ENCODE measurements at places on chromosomes 13 and 19. TPM values are rescaled to one million over a fixed set of nuclear protein-coding genes. Genes with fewer than 3 reads are reported as not detected.

OVOL3 gene
- polyA plus RNA-seq = not detected

FOXO1 gene
- polyA plus RNA-seq = 16.7 TPM

DNA sequence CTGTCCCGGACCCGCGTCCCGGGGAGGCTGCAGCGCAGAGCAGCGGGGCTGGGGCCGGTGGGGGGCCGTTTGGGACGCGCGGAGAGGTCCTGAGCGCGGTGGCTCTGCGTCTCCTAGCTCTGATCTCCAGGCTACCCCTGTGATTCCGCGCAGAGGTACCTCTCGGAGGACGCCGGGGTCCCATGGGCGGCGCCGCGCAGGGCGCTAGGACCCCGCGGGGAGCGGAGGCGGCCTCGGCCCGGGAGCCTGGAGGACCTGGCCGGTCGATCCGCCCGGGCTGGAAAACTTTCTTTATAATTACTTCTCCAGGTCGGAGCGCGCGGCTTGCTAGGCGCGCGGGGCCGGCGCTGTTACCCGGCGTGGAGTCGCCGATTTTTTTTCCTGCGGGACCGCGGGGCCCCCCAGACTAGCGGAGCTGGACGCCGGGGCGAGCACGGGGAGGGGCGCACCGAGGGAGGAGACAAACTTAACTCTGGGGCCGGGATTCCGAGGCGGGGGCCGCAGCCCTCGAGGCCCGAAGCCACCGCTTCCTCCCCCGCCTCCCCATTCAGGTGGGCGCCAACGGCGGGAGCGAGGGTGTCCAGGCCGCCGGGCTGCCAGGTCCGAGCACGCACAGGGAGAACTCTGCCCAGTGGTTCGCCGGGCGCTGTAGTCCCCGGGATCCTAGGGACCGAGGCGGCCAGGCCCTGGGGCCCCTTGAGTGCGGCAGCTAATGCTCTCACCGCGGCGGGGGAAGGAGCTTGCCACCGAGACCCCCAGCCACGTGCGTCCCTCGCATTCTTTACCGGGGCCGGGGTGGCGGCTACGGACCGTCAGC lies 848 bp upstream of the CEBPA start:
- no peak for DNase-seq

DNA sequence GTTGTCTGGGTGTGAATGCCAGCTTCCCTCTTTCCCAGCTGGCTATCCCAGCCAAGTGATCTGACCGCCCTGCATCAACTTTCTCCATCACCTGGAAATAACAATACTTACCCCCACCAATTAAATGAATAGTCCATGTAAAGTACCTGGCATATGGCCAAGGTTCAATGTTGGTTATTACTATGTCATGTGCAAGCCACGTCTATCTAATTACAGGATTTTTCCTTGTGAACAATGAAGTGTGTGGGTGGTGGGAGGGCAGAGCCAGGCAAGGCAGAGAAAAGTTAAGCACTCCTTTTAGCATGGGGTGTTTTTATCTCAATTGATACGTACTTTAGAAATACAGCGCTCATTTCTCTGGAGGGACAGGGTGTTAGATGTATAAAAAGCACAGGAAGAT lies 121.1 kb downstream of the NHLRC3 start:
- DNase-seq = no peak

DNA sequence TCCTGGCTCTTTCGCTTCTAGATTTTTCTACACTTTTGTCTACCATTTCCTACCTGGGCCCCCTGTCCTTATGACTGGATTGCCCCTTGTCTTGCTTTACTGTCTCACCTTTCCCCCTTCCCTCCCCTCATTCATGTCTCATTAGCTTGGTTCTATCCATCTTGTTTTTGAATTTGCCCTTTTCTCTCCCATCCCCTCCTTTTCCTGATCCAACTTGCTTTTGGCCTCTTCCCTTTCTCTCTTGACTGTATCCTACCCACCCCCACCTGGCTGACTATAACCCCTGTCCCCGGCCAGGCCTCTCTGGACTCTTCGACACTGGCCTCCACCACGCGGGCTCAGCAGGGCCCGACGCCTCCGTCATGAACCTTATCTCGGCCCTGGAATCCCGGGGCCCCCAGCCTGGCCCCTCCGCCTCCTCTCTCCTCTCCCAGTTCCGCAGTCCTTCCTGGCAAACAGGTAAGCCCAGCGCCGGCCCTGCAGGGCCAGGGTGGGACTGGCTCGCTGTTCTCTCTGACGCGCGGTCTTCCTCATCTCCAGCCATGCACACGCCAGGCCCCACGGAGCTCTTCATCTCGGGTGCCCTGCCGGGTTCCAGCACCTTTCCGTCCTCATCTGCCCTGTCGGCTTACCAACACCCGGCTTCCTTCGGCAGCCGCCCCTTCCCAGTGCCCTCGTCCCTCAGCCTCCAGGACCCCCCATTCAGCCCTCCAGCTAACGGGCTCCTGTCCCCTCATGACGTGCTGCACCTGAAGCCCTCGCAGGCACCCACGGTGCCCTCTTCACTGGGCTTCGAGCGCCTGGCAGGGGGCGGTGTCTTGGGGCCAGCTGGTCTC lies 3.4 kb downstream of the PRR12 start:
- DNase-seq = no peak

GRCh38 chr13:69180034-69180433 lies 927.6 kb upstream of the ATXN8OS start:
- no peak for DNase-seq

DNA sequence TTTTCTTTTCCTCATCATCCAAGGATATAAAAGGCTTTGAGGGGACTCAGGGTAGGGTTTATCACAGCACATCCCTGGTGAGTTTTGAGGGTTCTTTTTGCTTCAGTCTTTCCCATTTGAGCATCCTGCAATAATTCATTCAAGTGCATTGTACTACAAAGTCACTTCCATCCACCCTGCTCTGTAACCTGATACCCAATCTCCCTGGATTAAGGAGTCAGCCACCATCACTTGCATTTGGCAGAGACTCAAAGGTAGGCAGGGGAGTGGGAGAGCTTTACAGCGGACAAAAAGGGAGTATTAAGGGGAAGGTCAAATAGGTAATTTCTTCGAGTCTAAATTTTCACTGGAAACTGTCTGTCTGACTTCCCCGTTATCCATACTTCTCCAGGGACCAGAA lies 216.1 kb upstream of the TMTC4 start:
- no peak for DNase-seq

DNA sequence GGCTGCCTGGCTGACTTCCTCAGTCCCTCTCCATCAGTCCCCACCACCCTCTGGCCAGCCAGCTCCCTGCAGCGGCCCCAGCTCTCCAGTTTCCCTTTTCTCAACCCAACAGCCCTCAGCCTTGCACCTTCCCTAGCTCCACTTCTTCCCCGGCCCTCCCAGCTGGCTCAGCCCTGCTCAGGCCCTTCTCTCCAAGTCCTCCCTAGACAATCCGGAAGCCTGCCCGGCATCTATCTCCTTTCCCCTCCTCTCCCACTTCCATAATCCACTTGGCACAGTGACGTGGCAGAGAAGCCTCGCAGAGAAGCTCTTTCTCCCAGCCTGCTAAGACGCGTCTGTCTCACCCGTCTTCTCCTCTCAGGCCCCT lies 1.1 kb downstream of the UBXN6 start:
- no peak for DNase-seq

DNA sequence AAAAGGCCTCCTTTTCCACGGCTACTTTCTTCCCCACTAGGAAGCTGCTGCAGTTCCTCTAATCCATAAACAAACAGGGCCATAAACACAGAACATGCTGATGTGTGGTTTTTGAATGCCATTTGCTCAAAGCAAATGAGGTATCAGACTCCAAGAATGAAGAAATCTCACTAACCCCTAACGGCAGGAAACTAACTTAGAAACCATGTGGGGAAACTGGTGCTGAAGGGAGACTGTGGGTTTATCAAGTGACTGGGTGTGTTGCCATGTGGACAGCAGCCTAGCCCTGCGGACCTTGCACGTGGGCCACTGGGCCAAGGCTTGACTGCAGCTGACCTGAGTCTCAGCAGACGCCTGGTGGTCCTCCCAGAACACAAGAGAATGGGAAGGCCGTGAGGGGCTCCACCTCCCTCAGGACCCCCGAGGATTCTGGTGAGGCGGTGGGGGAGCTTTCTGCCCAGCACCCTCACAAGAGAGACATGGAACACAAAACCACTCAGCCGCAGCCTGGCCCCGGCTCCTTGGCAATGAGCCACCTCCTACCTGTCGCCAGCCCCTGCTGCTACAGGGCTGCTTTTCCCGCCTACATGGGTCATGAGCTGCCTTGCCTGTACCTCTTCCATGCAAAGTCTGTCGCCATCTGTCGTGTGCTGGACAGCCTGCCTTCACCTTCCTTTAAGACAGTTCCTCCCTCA lies 10.6 kb downstream of the SLC15A1 start:
- no peak for DNase-seq

DNA sequence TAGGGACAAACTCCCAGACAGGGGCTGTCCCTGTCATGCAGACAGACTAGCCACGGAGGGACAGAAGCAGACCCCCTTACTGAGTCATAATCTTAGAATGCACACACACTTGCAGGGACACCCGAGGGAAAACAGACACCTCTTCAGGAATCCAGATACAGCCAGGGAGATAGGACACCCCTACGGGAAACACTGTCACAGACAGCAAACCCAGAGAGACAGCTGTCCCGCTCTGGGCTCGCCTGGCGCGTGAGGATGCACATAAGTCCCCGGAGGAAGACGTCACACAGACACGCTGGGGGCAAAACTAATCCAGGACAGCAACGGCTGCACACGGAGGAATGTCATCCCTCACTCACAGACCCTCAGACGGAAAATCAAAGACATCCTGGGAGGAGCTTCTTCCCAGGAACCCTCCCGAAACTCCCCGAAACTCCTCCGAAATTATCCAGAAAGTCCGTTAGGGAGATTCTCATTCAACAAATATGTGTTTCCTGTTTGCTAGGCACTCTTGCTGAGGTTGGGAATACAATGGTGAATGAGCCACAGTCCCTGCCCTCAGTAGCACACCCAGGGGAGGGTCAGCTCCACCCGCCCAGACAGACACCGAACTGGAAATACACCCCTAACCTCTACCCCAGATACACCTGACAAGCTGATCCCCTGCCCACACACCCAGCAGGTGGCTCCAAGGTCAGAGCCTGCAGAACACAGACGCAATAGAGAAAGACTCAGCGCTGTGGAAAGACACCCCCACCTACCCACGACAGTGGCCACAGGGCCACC lies 15.2 kb upstream of the TOMM40 start:
- DNase-seq = no peak

- no peak for DNase-seq
Observed at GRCh38 chr19:1841209-1841924, 6.9 kb downstream of the REXO1 start.

DNA sequence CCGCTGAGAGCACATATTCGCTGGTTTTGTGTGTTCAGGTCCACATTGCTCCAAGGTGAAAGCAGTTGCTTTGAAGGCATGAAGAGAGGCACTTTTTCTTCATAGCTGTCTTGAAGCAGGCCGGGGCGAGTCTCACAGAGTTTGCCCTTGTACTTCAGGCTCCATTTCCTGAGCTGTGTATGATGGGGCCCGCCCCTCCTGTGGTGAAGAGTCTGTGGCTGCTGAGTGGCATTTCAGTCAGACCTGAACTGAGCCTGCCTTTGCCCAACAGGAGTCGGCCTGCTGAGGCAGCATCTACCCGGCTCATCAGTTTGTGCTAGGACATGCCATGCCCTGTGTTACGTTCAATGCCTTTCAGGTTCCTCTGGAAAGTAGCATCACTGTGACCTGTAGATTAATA lies 44.4 kb upstream of the C1QTNF9 start:
- no peak for DNase-seq

DNA sequence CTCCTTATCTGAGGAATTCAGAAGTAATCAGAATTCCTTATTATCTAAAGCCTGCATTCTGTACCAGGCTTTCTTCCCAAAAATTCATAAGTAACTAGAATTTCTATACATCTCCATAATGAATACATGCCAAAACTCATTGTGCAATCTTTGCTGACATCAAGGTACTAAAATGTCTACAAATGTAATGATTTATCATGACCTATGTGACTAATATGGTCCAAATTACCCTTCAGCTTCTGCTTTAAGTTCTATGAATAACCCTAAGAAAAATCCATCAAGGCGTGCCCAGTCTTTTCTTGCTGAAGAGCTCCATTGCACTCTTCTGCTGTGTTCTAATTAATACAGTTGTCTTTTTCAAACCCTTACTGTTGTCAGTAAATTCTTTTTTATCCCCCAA lies 58.5 kb upstream of the SLITRK1 start:
- DNase-seq = no peak

- no peak for DNase-seq
Observed at GRCh38 chr19:46514589-46515289, 19.1 kb upstream of the PNMA8B start.

GRCh38 chr19:6498294-6499036 lies 3.6 kb downstream of the TUBB4A start:
- no peak for DNase-seq

DNA sequence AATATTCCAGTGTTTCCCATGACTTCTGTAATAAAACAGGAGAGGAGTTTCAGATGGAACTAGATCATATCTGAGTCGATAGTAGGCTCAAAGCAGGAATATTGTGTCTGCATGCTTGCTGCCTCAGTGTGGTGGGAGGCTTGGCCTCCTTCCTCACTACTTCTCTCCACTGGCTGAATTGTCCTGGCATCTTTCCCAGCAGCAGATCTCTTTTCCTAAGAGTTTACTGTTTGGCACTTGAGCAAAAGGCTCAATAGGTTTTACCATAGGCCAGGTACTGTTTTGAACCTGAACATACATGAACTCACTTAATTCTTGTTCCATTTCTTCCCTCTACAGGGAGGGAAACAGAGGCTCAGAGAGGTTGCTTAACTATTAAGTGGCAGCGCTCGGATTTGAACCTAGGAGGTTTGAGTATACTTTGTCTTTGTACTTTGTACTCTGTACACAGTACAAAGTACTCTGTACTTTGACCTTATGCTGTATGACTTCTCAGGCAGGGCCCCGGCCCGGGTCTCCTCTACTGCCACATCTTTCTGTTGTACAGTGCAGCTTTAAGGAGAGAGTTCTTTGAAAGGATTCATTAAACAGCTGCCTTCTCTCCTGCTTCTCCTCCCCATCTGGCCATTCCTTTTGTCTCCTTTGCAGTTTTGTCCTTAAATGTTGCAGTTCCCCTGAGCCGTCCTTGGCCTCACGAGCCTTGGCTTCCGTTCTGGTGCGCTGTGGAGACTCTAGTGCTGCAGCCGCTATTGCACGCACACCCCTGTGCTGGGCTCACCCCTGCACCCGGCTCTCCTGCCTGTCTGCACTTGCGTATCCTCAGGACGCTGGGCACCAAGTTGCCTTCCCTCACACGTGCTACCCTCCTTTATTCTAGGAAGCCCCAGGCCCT lies 8.1 kb downstream of the B3GLCT start:
- DNase-seq = no peak

GRCh38 chr19:13195678-13196077 lies 45.5 kb downstream of the IER2 start:
- DNase-seq = no peak

DNA sequence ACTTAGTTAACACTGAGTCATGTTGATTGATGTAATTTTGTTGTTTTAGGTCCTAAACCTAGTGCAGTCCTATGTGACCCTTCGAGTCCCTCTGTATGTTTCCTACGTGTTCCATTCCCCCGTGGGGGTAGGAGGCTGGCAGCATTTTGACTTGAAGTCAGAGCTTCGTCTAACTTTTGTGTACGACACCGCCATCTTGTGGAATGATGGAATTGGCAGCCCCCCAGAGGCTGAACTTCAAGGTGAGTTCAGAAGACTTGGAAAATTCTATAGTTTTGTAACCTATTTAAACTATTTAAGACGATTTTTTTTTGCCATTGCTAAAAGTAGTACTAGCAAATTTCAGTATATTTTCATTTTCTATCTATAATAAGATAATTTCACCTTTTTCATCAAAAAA lies 117.9 kb downstream of the STOML3 start:
- peak; percentile 22 for DNase-seq
